ENCODE measurements at places on chromosomes 5 and 9.

DNA sequence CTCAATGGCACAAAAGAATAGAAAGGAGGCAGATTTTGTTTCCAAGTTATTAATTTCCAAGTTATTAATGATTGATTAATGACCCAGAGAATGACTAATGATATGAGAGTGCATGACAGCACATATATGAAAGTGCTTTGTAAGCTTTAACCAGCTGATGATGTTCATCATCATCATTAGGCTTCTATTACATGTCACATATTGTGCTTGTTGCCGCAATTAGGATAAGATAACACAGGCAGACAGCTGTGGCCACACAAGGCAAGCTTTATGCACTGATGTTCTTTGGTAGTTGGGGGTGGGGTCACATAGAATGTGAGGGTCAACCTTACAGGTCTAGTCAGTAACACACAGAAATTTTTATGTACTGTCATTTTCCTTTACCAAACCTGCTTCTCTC is 219.7 kb downstream of the TRPM3 start:
- DNase-seq = no peak

DNA sequence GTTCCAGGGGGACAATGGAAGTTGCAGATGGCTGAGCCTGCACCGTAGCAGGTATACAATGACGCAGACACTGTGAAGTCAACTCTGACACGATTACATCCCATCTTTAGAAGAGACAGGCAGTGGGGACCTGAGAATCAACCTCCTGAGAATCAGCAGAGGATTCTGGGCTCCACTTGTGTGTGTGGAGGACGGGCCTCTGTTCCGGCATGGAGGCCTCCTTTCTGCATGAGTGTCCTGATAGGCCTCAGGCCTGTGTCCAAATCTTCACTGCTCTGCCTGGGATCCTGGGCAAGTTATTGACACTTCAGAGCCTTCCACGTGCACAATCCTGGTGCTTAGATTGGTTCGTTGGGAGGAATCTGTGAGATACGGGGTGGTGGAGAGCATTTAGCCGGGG is 151.2 kb upstream of the COL5A1 start:
- DNase-seq = no peak

DNA sequence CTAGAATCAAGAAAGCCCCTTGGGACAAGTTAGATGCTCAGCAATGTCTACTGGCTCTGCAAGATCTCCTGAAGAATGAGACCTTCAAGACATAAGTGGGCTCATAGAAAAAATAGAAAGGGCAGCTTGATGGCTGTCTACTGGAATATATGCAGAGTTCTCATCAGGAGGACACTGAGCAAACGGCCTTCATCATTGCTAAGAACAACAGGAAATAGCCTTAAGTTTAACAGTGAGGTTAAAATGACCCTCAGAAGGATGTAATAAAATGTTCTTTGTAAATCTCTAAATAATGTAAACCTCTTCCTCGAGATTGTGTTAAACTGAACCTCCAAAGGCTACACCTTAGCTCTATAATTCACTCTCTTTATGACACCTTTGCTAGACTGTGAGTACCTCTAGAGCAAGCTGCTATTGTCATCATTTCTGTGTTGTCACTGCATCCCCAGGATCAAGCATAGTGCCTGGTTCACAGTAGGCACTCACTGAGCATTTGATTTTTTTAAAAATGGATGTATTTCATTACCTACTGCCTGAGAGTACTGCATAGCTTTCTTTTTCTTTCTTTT is 22.2 kb upstream of the LHFPL2 start:
- DNase-seq = no peak

- peak; percentile 4 for DNase-seq
Measured at GRCh38 chr9:125513668-125514413, 193.2 kb downstream of the MAPKAP1 start.

GRCh38 chr5:54091307-54092130 is 218.9 kb downstream of the ARL15 start:
- no peak for DNase-seq

Measured in CD4-positive, alpha-beta T cell treated with Interleukin-21 for 1 hour (primary cell).